ENCODE measurements at places on chromosomes 1 and 21.

DNA sequence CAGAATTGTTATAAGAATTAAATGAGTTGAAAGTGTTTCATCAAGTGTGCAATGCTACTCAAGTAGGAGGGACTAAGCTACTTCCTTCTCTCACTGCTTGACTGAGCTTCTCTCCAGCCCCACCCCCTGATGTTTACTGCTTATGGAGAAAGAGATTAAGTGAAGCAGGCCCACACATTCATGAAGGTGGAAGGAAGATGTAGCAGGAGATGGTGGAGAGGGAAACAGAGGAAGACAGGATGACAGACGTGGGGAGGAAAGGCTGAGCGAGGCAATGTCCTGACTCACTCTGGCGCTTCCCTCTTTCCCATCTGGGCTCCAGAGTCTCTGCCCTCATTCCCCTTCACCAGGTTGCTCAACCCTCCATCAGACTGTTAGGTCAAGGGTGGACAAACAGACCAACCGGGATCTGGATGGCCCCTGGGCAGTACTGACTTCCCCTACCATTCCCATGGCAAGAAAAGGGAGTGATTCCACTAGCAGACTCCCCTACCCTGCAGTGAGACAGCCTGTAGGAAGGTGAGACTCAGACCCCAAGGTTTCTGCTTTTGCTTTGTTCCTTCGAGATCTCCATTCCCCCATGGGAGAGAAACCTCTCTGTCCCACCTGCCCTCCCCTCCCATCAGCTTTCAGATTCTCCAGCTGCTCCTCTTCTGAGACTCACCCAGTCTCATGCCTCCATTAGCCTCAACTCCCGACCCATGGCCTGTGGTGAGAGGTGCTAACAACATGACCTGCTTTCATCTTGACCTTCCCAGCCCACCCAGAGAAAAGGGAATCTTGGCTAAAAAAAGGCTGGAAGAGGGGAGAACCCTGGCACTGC lies 3.1 kb upstream of the ARHGEF2 start:
- DNase-seq: no peak

DNA sequence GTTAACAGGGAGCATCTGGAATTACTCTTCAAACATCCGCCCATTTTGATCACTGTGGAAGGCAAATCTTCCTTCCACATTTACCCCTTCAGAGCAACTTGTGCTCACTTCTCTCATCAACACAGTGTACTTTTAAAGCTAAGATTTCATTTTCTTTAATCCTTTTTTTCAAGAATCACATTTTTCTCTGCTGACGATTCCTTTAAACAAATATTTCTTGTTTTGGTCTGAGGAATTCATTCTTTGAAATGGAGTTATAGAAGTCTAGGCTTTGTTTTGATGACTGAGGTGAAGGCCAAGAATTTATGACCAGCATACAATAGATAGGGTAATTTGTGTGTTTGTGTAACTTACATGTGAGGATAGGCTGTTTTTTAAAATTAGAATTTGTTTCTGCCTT lies 25.6 kb downstream of the LRRC42 start:
- DNase-seq: no peak

DNA sequence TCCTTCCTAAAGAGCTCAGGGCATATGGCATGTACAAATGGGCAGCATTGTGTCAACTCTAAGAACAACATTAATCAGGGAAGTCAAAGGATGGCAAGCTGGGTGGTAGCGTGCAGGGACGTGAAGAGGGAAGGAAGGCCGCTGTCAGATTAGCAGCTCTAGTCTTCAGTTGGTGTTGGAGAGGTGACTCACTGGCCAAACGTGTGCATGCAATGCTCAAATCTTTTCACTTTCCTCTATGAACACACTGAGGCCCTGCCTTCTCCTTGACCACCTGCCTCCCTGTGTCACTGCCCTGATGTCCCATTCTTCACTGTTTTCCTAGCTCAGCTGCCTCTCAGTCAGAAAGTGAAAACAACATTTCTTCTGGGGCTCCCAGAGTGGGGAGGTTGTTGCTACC lies 5.9 kb upstream of the PIGR start:
- no peak for DNase-seq

DNA sequence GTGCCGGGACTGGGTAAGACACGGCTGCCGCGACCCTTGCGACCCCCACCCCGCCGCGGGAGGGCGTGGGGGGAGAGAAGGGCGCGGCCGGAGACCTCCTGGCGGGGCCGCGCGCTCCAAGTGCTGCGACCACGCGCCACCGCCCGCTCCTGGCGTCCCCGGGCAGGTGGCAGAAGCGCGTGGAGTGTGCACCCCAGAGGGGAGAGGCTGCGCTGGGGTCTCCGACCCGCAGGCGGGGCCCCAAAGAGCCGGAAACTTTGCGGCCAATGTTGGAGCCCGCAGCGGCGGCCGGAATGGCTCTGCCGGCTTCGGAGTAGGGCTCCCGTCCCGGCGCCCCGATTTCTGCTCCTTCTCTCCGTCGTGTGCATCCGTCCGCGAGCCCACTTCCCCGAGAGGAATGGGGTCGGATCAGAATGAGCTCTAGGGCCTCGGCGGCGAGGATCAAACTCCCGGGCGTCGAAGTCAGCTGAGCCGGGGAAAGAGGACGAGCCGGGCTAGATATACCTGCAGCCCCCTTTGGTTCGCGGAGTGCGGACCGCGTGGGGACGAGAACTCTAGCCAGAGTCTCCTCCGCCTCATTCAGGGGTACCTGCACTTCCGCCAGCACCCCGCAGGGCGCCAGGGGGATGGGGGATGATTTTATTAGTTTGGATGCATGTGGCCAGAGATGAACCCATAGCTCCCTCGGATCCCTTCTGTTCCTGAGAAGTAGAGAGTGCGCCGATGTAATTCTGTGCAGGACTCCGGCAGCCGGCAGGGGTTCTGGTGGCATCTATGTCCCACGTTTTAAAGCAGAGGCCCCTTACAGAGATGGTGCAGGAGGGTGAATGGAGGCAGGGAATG lies 751 bp downstream of the STUM start:
- DNase-seq: no peak

GRCh38 chr1:30173560-30173959 lies 549.8 kb downstream of the MATN1 start:
- DNase-seq: no peak

DNA sequence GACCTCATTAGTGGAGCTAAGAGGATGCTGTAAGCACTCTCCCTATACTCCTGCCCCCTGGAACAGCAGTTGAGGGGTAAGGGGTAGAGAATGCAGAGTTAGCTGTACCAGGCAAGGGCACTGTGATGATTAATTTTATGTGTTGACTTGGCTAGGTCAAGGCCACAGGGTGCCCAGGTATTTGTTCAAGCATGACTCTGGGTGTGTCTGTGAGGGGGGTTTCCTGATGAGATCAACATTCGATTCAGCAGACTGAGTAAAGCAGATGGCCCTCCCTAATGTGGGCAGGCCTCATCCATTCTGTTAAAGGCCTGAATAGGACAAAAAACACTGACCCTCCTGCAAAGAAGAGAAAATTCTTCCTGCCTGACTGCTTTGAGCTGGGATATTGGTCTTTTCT lies 110.8 kb downstream of the KCND3 start:
- DNase-seq: no peak

DNA sequence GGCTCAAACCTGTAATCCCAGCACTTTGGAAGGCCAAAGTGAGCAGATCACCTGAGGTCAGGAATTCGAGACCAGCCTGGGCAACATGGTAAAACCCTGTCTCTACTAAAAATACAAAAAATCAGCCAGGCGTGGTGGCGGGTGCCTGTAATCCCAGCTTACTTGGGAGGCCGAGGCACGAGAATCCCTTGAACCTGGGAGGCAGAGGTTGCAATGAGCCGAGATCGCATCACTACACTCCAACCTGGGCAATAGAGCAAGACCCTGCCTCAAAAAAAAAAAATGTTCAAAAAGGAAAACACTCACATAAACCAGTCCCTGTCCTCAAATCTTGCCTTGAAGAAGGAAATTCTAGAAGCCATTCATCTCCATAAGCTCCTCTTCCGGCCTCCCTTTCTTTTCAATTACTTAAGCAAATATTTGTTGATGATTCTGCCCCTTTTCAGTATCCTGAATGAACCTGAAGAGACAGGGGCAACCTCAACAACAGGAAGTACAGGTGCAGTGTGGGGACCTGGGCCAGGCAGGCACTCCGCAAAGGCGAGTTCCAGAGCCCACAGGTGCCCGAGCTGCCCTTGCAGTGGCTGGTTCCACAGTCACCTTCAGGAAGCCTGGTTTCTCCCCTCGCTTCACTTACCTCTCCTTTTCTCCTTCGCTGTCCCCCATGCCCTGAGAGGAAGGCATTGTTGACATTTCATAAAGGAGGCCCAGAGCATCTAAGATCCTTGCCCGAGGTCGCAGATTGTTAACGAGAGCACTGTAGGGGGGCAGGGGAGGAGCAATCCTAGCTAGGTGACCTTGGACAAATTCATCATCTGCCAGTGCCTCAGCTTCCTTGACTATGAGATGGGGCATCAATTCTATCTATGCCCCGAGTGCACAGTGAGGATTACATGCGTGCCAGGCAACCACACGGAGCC lies 8.9 kb upstream of the LEFTY1 start:
- no peak for DNase-seq

GRCh38 chr1:233647073-233647472 lies 33.2 kb downstream of the KCNK1 start:
- no peak for DNase-seq

- DNase-seq: no peak
Measured at GRCh38 chr1:214071469-214071868, 83.7 kb downstream of the PROX1 start.

GRCh38 chr1:169497317-169497716 lies 11.6 kb upstream of the SLC19A2 start:
- no peak for DNase-seq

GRCh38 chr1:14756589-14757285 lies 158.3 kb downstream of the KAZN start:
- DNase-seq: no peak

- no peak for DNase-seq
Measured at GRCh38 chr21:45365608-45366241, 39.2 kb upstream of the COL18A1 start.

GRCh38 chr1:153231785-153232184 lies 14.4 kb downstream of the PRR9 start:
- DNase-seq: no peak

All from GM06990 (cell line).